Right renal pelvis (tissue), 4 donors: ENCODE measurements at places on chromosomes 6 and 20.

- no peak for DNase-seq
Measured at GRCh38 chr20:21941941-21942805, 236.7 kb downstream of the PAX1 start.

DNA sequence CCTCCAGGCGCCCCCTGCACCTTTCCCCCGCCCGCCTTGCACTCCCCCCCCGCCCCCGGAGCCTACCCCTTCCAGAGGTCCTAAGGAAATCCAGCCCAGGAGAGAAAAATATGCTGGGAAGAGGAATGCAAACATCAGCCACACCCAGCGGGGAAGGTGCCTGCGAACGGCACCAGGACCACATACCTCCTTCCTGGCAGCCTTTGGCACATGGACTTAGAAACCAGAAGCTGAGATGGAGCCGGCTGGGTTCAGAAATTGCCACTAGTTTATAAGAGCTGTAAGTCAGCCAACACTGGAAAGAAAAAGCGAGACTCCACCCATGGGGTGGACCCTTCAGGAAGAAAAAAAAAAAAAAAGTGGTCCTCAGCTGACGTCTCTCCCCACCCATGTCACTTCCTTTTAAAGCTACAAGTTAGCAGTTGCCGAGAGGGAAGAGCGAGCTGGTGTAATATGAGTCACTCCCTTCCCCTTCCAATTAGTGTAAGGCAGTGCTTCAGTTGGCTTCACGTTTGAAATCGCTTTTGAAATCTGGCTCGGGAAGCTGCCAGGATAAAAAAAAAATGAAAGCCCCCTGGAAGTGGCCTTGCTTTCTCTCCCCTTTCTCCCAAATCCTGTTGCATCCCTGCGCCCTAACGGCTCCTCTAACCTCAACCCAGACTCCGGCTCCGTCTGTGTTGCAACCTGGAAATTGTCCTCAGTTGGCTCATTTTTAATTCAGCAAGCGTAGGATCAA, at the start of gene AGPAT4:
AGPAT4 (minus strand) TSS at position 310 of the 736 bp plus-strand sequence. CDS start 41,848 bp downstream, outside the sequence.
- peak; percentile 81 for DNase-seq

GRCh38 chr6:1363729-1364572, 25.4 kb upstream of the FOXF2 start:
- no peak for DNase-seq

DNA sequence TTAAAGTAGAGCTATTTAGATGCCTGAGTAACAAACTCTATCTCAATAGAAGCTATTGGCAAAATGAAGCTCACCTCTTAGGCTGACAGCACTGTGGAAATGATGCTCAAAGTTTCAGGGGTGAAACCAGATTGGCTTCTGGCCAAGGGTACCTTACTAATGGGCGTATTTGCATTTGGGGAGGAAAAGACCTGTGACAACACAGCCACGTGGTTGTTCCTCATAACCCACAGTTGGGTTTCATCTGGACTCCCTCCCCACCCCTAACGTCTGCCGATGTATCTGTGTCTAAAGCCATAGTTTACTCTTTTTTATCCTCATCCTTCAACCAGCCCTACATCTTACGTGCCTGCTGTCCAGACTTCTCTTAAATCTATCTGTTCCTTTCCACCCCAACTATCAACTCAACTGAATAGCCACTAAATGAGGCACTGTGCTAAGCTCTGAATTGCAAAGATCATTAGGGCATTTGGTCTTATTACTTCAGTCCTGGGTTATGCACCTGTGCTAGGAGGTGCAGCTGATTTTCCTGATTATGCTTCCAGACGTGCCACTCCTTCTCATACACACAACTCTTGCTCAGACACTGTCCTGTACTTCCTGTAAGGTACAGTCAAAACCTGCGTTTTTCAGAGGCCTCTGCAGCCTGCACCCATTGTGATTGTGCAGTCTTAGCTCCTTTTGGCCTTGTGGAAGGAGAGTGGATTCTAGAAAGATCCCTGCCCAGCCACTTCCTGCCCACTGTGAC, 80.6 kb upstream of the ARMC2 start:
- no peak for DNase-seq

- no peak for DNase-seq
Measured at GRCh38 chr6:137266309-137266586, 47.1 kb upstream of the IFNGR1 start.

DNA sequence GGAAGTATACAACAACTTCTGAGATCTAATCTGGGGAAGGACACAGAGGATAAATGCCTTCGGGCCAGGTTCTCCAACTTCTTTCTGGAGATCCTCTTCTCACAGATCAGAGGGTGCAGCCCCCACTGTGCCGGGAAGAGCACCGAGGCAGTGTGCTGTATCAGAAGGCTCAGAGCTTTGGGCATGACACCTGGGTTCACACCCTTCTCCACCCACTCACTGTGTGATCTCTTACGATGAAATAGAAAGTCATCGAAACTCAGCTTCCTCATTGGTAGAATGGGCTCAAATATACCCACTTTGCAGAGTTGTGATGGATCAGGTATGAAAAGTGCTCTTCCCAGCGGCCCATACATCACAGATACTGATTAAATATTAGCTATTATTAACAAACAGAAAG, 347.5 kb upstream of the SOX4 start:
- no peak for DNase-seq

DNA sequence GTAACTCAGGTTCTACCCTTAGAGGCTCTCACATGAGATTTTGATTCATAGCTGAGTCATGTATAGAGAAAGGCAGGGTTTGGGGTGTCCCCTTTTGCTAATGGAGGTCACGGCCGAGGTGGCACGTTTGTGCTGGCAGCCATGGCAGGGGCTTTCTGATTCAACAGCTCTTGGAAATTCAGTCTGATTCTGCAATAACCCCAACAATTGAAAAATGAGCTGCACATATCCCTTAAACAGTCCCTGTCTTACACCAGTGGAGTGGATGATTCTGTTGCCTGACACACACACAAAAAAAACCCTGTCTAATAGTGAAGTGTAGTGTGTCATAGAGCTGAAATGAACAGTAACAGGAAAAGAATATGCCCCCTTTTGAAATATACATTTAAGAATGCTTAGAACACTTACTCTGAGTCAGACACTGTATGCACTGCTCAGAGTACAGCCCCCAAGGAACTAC, 40.4 kb upstream of the ARG1 start:
- DNase-seq = no peak

DNA sequence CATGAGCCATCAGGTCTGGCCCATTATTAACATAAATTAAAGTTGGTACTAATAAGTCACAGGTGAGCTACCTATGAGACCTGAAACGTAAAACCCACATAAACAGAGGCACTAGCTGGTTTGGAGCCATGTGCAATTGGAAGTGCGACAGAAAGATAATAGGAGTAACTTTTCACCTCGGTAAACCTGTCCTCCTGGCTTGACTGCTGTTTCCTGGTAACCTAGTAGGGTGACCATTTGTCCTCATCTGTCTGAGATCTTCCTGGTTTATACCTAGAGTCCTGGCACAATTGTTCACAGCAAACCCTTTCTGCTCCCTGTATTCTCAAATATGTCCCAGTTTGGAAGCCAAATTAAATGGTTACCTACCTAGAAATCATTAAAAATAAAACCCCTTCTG, 7.4 kb downstream of the TBC1D20 start:
- no peak for DNase-seq

GRCh38 chr20:61861054-61861841, 204.4 kb downstream of the TAF4 start:
- DNase-seq = no peak

DNA sequence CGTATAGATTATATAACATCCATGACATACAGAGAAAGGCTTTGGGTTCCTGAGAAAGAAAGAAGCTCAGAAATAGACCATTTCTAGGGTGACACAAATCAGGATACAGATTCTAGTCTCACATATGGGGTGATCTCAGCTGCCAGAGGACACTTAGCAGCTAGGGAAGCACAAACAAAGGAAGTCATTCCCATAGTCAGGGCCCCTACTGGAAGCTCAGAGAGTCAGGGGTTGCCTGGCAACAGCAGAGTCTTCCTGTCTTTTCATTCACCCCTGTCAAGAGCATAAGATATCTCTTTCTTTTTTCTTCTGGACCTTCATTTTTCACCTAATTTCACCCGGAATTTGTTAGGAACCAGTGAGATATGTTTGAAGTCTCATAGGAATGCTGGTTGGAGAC, 81.9 kb upstream of the IYD start:
- no peak for DNase-seq

- DNase-seq = no peak
Measured at GRCh38 chr6:85041376-85041775, 277.0 kb upstream of the TBX18 start.

GRCh38 chr6:121055572-121056163, 278.6 kb downstream of the TBC1D32 start:
- peak; percentile 12 for DNase-seq

- peak; percentile 27 for DNase-seq
Measured at GRCh38 chr6:149545258-149545753, 537 bp downstream of the PPIL4 start.

DNA sequence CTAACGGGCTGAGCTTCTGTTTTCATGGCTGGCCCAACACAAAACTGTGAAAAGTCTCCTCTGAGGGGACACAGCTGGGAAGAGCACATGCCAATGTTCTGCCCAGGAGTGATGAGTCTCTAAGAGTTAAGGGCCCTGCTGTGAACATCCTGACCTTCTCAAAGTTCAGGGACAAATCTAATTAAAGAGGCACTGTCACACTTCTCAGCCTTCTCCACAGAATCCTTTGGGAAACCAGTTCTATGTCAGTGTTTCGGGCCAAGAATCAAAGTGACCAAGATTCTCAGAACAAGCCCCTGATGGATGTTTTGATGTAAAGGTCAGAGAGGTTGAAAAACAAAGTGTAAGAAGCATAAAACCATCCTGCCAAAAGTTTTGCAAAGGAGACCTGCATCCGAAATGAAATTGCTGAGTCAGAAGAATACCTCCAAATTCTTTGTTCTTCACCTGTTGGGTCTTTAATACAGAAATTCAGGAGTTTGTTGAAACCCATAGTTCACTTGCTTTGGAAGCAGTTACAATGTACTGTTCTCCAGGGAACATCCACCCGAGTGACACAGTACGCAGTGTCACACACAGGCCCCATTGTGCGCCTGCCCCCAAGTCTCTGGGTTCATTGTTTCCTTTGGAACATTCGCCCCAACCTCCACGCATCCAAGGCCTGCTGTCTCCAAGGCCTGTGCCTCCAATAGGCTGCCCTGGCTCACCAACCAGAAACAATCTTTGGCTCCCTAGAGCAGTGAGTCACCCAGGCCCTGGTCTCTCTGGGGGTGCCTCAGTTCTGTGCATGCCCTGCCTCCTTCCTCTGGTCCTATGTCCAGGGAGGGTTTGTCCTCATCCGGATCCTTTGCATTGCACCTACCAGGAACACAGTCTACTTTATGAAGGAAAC, 65.5 kb upstream of the QKI start:
- no peak for DNase-seq

DNA sequence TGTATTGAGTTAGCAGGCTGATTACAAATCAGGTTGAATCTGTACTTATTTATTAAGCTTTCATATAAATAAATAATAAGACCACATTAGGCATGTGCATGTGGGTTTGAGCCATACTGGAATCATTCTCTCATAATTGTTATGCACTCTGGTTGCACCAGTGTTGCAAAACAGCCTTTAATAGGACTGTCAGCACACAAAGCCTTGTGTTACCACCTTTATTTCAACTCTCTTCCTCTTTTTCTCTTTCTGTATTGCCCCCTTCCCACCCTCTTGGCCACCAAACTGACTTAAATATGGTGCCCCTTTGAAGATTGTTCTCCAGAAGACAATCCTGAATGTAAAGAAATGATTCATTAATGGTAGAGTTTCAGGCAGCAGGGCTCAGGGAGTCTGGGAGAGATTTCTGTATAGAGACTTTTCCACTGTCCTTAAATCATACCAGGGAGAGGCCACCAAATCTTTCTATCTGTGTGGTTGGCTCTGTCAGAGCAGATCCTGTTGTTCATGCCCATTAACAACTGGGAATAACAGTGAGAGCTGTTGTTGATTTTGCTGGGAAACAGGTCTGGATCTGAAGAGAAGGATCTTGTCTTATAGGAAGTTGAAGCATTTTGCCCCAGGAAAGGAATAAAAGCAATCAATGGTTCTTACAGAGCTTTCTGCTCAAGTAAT, 131.6 kb upstream of the SOX4 start:
- no peak for DNase-seq

GRCh38 chr6:135145063-135145800, 35.9 kb upstream of the MYB start:
- DNase-seq = no peak

DNA sequence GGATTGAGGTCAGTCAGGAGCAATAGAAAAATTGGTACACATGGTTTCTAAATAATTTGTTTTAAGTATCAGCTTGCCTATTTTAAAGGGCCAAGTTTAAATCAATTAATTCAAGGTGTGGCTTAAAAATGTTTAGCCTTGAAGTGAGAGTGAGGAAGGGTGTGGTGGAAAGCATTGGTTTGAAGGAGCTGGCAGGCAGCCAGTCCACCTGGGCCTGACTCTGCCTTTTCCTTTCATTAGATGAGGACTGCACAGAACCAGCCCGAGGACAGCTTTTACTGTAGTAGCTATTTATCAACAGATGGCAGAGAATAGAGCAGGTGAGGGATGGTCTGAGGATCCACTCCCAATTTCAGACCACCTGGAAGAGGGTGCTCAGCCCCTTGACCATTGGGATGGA, 42.4 kb downstream of the DHX35 start:
- no peak for DNase-seq

GRCh38 chr6:94300424-94301144, 881.2 kb upstream of the EPHA7 start:
- DNase-seq = no peak

GRCh38 chr6:111601886-111602285, 3.8 kb downstream of the TRAF3IP2 start:
- DNase-seq = no peak

- DNase-seq = no peak
Measured at GRCh38 chr6:4394786-4395185, 259.4 kb upstream of the ECI2 start.

DNA sequence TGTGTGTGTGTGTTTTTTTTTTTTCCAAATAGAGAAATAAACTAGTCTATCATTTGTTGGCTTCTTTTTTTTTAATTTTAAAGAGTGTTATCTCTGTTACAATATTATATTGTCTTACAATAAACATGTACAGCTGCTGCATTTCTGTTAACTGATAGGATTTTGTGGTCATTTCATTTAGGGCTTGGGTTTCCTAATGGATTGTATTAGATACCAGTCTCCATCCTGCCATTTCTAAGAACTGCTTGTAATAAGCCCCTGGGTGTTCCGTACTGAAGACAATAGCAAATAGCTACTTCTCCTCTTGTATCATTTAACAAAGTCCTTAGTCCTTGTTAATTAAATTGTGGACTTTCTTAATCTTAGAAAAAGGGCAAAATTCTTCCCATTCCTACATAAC, 45.7 kb downstream of the SOBP start:
- DNase-seq = no peak
